ENCODE measurements at places on chromosomes 13 and 19.

DNA sequence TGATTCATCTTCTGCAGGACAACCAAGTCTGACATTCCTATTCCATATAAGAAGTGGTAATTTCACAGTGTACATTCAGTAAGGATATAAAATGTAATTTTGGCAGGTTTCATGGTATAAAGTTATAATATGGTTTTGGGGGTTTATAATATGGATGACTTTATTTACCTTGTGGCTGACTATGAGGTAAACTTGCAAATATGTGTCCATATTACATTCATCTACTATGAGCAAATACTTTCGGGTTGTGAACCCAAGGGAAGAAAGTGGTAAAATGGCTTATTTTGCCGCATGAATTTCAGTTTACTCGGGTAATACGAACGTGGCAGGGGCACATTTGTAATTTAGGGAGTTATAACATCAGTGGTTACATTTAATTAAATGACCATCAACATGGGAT, 86.7 kb upstream of the TNFSF11 start:
- no peak for DNase-seq

GRCh38 chr13:85725433-85725832, 73.8 kb downstream of the SLITRK6 start:
- no peak for DNase-seq

DNA sequence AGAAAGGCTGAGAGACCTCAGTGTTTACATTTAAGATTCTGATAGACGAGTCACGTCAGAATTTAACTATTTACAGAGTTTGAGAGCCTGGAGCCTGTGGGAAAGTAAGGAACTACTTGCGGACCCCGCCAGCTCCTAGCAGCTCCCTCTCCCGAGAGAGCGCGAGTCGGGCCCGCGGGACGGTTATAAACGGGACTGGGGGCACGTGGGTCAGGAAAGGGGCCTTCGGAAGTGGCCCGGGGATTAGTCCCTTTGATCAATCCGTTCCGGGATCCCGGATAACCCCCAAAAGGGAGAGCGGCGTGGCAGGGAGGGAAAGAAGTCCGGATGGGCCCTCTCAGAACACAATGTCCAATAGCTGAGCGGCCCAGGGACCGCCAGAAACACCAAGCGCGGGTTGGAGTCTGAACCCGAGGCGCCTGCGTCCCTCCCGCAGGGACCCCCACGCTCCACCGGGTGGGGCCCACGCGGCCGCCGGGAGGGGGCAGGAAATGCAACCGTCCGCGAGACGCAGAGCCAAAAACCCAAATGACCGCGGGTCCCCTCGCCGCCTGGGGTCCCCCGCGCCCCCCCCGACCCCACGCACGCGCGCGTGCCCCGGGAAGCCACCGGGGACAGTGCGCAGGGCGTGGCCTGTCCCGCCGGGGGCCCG, 3.6 kb downstream of the ZIC5 start:
- DNase-seq = no peak

DNA sequence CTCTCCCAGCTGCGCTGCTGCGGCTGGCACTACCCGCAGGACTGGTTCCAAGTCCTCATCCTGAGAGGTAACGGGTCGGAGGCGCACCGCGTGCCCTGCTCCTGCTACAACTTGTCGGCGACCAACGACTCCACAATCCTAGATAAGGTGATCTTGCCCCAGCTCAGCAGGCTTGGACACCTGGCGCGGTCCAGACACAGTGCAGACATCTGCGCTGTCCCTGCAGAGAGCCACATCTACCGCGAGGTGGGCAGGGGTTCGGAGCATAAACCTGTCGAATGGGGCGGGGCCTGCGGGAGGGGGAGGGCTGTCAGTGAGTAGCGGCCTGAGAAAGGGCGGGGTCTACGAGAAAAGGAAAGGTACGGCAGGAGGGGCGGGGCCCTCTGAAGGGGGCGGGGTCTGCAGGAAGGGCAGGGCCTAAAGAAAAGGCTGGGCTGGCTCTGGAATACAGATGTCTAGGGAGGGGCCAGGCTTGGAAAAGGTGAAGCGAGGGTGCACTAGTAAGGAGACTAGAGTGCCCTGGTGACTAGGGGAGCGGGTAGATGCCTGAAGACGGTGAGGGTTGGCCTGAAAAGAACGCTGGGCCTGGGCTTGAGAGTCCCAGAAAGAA, 3.6 kb downstream of the CD37 start:
- DNase-seq = no peak

DNA sequence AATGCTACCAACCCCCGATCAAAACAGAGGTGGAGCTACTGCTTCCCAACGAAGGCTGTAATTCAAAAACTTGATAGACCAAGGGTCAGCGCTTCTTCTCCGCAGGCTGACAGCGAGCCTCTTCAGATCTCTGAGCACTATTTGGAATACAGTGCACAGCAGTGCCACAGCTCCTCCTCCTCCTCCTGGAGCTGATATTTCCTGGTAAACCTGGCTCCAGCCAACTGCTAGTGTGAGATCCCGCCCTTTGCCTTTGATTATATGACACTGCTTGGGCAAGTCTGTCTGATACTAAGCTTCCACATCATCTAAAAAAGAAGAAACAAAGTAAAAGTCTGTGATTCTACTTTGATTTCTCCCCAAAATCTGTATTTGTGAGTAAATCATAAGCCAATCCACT, 710.5 kb downstream of the DACH1 start:
- no peak for DNase-seq

GRCh38 chr19:29708554-29709439, 6.3 kb downstream of the C19orf12 start:
- DNase-seq = no peak

DNA sequence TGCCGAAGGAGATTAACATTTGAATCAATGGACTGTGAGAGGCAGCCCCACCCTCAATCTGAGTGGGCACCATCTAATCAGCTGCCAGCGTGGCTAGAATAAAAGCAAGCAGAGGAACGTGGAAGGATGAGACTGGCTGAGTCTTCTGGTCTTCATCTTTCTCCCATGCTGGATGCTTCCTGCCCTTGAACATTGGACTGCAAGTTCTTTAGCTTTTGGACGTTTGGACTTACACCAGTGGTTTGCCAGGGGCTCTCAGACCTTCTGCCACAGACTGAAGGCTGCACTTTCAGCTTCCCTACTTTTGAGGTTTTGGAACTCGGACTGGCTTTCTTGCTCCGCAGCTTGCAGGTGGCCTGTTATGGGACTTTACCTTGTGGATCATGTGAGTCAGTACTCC, 14.7 kb downstream of the NHLRC3 start:
- DNase-seq = no peak

DNA sequence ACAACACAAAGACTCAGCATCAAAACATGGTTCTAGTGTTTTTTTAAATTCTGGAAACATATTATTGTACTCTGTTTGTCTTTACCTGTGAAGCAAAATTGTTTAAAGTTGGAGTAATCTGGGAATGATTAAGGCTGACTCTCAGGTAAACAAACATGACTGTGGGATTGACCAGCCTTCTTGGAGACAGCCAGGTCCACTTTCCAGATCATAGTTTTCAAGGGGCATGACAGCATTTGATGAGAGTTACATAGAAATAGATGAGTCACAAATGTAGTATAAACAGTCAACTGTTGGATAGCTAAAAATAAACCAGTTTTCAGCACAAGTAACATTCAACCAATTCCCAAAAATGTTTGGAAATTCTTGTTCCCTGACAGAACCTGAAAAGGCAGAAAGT, 1680.9 kb downstream of the OLFM4 start:
- no peak for DNase-seq

DNA sequence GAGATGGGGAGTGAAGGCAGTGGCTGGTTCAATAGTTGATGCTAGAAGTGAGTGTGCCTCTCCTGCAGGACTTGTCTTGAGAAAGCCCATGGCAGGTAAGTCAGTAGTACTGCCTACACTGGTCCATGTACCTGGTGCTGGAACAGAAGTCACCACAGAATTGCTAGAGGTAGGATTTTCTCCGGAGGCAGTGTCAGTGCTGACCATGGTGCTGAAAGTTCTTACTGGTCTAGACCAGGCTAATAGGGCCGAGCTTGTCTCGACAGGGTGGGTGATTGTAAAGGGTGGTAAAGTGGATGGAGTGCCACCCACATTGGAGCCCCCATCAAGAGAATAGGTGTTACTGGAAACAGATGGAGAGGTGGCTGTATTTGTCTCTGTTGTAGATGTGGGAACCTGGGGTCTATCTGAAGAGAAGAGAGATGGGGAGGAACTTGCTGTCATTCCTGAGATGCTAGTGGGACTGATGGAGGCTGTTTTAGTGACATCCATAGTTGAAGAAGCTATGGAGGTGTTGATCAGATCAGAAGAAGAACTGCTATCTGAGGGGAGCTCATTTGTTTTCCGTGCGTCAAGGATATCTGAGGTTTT, 36.6 kb downstream of the MUC16 start:
- DNase-seq = no peak

GRCh38 chr13:111210091-111210490, 95.0 kb downstream of the ARHGEF7 start:
- DNase-seq = no peak

DNA sequence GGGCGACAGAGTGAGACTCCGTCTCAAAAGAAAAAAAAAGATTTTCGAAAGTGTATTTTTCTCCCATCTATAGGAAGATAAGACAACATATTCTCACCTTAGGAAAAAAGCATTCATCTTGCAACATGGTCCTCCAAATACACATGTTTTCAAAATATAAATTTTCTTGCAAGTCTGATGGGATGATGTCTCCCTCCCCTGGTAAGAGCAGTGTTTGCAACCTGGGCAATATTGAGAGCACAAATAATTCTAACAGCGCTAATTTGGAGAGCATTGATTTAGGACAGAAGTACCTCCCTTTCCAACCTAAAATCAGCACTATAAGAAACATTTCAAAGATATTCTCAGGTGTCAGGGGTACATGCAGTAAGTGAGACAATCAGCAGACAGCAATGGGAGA, 61.0 kb upstream of the SHISA2 start:
- DNase-seq = no peak

GRCh38 chr19:13637664-13638063, 126.7 kb upstream of the MRI1 start:
- DNase-seq = no peak

GRCh38 chr13:113343692-113343968, 20.3 kb downstream of the GRTP1 start:
- no peak for DNase-seq

DNA sequence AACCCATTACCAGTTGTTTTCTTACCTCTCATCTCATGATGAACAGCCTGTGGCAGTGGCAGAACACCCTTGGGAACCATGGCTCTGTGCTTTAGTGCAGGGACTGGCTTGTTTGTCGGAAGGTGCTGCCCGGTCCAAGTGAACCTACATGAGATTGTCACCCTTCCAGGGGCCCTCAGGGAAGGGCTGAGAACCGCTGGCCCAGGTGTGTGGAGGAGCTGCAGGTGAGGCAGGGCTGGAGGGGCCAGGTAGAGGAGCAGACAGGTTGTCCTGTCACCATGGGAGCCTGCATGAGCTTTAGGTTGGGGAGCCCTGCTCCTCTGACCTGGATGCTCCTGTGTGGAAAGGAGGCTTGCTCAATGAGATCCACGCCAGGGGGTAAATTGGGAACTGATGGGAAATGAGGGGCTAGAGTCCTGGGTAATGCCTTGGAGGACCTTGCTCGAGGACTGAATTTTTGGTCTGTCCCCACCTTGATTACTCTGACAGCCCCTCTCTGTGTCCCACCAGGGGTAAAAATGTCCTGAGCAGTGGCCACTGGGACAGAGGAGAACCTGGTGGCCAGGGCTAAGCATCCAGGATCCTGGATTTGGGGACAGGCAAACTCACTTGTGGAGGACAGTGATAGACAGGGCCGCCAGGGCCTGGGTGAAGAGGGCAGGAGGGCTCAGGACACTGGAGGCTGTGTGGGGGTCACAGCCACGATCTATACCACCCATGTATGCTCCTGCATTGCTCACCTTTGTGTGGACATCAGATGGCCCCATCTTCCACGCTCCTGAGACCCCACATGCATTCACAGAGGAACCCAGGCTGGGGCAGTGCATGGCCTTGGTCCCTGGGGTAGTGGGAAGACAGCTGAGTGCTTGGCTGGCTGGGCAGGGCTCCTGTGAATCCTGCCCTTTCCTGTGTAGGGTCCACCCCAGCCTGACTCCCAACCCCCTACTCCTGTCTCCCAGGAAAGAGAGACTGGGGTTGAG, 24.1 kb upstream of the CEACAM1 start:
- no peak for DNase-seq

DNA sequence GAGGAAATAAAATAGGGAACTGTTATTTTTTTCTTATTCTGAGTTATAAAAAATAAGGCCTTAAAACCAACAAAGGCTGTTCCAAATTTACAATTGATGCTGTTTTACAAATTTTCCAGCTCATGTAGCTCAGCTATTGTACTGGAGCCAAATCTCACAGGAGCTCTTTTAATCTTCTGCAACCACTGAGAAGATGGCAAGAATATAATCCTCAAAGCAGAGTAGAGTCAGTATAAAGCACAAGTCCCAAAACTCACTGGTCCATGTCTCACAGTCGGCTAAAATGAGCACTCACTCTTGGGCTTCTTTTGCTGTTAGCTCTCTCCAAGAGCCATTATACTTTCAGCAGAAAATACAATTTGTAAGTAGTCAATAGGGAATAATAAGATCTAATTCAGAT, 1074.4 kb upstream of the PRR20A start:
- DNase-seq = no peak

GRCh38 chr13:105936816-105937215, 598.6 kb downstream of the EFNB2 start:
- DNase-seq = no peak

DNA sequence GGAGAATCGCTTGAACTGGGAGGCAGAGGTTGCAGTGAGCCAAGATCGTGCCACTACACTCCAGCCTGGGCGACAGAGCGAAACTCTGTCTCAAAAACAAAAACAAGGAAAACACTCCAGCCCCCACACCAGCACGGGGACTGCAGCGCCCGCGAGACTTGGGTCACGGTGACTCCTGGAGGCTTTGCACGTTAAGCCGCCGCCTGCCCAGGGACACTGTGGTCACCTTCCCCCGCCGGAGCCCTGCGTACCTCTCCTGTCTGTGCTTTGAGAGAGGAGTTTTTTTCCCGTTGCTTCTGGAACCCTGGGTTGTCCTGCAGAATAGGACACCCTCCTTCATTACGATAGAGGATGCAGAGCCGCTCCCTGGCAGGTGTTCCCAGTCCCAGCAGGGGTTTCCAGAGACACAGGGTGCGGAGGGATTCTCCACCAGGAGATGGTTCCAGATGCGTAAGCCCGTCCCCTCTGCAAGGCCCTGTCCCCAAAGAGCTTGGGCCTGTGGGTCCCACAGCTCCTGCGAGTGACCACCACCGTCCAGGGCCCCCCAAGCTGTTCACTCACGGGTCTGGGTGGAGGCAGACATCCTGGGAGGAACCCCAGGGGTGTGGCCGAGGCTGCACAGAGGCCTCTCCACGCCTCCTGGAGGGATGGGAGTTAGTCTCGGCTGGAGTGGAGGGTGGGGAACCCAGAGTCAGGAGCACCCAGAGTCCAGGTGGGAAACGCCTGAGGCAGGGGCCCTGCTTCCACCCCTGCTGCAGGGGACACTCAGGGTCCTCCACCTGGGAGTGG, 42.8 kb upstream of the NDUFS7 start:
- no peak for DNase-seq

- no peak for DNase-seq
Measured at GRCh38 chr13:77891486-77891885, 27.1 kb downstream of the EDNRB start.

- no peak for DNase-seq
Measured at GRCh38 chr19:17289489-17289888, 7.8 kb downstream of the ANKLE1 start.

GRCh38 chr13:111061358-111062045, 53.6 kb upstream of the ARHGEF7 start:
- no peak for DNase-seq

GRCh38 chr13:70363991-70364390, 255.7 kb upstream of the KLHL1 start:
- DNase-seq = no peak

GRCh38 chr13:38223089-38223488, 126.6 kb upstream of the UFM1 start:
- no peak for DNase-seq
